Right atrium auricular region (tissue), 2 donors: ENCODE measurements at places on chromosomes 1 and 21. TPM values are rescaled to one million over a fixed set of nuclear protein-coding genes. Genes with fewer than 3 reads are reported as not detected.

Gene S100A8
- 37.1 TPM for total RNA-seq

Gene PLXNA2
- total RNA-seq, result 10.8 TPM

DNA sequence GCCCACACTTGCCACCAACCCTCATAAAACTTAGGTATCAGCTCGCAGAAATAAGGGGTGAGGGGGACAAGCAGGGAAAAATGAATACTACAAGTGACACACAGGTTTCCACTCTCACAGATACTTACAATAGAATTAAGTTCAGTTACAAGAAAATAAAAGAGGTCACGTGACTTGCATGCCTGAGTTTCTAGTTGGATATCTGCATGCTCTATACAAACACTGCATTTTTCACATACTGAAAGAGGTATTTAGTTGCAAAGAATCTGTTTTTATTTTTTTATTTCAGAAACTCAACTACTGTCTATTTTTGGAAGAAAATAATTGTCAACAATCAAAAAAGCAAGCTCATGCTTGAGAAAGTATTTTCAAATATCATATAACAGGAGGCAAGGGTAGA is 43.5 kb downstream of the DPYD start:
- DNase-seq, result no peak

DNA sequence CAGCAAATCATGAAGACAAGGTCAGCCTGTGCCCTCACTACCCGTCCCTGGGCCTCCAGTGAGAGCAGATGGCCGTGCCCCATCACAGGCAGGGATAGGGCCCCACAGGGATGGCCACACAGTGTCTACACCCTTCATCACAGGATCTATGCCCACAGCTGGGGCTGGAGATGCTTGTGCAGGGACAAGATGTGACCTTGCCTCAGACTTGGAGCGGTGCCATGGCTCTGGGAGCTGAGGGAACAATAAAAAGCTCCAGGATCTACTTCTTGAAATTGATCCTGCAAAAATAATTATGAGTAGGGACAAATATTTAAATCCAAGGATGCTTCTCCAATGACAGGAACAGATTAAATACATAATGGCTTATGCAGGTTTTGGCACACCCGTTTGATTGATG is 25.4 kb upstream of the TCEA3 start:
- DNase-seq, result peak; percentile 75

GRCh38 chr1:158103861-158104522 is 76.7 kb upstream of the CD1D start:
- DNase-seq, result no peak

GRCh38 chr1:211473823-211474222 is 18.1 kb downstream of the RD3 start:
- DNase-seq, result no peak

- DNase-seq, result no peak
Measured at GRCh38 chr21:36664662-36664990, 34.3 kb upstream of the SIM2 start.

DNA sequence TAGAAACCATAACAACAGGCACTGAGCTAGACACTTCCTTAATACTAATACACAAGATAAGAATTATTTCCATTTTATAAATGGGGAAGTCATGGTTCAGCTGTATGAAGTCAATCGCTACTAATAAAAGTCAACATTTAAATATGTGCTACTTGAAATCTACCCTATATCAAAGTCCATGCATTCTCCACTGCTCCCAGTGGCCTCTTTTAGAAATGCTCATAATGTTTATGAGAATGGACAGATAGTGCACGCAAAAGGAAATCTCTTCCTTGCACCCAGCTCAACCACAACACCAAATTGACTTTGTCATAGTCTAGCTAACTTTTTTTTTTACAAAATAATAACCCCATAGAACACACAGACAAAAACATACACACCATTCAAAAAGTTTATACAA is 281.7 kb upstream of the CXADR start:
- DNase-seq, result no peak

DNA sequence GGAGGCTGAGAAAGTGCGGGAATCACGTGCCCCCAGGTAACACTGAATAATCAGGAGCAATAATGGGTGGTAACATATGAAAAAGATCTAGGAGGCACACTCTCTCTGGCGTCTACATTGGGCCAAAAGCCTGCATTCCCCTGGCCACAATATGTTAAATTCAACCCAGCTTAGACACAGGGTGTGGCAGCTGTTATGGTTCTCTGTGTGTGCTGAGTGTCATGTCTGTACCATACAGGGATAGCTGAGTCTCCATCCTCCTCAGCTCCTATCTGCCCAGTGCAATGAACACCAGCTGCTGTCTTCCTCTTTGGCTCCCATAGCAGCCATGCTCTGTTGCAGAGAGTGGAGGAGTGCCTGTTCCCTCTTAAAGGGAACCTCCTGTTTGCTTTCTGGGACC is 14.3 kb downstream of the S100A11 start:
- no peak for DNase-seq
